ENCODE measurements at places on chromosomes 4 and X. TPM values are rescaled to one million over a fixed set of nuclear protein-coding genes. Genes with fewer than 3 reads are reported as not detected.

Gene MAGEA9B
- not detected for total RNA-seq

Gene GAGE12J
- not detected for total RNA-seq

DNA sequence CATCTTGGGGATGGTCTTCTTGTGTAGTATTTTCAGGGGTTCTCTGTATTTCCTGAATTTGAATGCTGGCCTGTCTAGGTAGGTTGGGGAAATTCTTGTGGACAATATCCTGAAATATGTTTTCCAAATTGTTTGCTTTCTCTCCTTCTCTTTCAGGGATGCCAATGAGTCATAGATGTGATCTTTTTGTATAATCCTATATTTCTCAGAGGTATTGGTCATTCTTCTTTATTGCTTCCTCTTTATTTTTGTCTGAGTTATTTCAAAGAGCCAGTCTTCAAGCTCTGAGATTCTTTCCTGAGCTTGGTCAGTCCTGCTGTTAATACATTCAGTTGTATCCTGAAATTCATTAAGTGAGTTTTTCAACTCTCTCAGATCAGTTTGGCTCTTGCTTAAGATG is 73.1 kb downstream of the MAMLD1 start:
- DNase-seq = no peak

GRCh38 chr4:159269116-159269515 is 166.2 kb downstream of the RAPGEF2 start:
- no peak for DNase-seq

GRCh38 chr4:128916832-128917231 is 107.3 kb downstream of the JADE1 start:
- DNase-seq = peak; percentile 79
